Chondrocyte (in vitro differentiated cells): ENCODE measurements at places on chromosomes 3 and 15.
A peak's percentile ranks its signal among the peaks of the same experiment; 100 is the strongest.

- H3K36me3 ChIP-seq = no peaks in the 10 kb centered on the region
- H3K4me1 ChIP-seq = no peaks in the 10 kb centered on the region
- H3K4me3 ChIP-seq = no peak overlapping the region
- H3K27me3 ChIP-seq = peaks cover 32% of the 10 kb centered on the region
- no peak for DNase-seq
- no peak overlapping the region for H3K27ac ChIP-seq
These were observed 68.8 kb upstream of the PRR23E start for GRCh38 chr3:127124120-127124519.

GRCh38 chr3:56914646-56915045, 112.9 kb upstream of the ARHGEF3 start:
- no peaks in the 10 kb centered on the region for H3K4me1 ChIP-seq
- H3K4me3 ChIP-seq = no peak overlapping the region
- no peaks in the 10 kb centered on the region for H3K27me3 ChIP-seq
- H3K27ac ChIP-seq = no peak overlapping the region
- DNase-seq = no peak

GRCh38 chr15:85005746-85006145, 24.1 kb downstream of the PDE8A start:
- DNase-seq = no peak
- H3K27ac ChIP-seq = peak overlapping the region; percentile 1
- H3K27me3 ChIP-seq = no peaks in the 10 kb centered on the region
- no peaks in the 10 kb centered on the region for H3K36me3 ChIP-seq

- H3K4me1 ChIP-seq = peaks cover 2% of the 10 kb centered on the region
- H3K36me3 ChIP-seq = peaks cover 6% of the 10 kb centered on the region
- no peak overlapping the region for H3K27ac ChIP-seq
- no peak overlapping the region for H3K4me3 ChIP-seq
These were observed 14.3 kb downstream of the TPRG1 start for GRCh38 chr3:189186101-189186500.

DNA sequence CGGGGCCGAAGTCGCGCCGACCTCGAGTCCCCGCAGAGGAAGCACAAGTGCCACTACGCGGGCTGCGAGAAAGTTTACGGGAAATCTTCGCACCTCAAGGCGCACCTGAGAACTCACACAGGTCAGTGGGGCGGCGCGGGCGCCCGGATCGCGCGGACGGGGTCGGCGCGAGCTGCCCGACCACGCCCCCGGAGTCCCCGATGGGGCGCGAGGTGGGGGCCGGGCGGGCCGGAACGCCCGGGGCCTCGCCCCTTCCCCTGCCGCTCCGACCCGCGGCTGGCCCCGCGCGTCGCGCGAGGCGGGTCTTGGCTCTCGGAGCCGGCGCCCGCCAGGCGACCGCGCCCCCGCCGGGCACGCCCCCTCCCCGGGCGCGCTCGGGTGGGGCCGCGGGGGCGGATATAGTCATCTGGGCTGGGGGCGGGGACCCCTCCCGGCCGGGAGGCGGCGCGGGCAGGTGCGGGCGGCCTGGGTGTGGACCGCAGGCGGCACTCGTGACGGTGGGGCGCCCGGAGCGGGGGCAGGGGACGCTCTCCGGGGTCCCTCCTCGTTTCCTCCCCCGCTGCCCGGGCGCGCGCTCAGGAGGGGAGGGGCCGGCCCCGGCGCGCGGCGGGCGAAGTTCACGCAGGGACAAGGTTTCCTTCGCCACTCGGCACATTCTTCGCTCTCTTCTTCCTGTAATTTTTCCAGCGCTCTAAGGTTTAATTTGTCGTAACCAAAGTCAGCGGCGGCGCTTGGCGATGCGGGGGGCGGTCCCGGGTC, 1.2 kb downstream of the KLF13 start:
- H3K36me3 ChIP-seq = no peaks in the 10 kb centered on the region
- peaks cover 45% of the 10 kb centered on the region for H3K4me1 ChIP-seq
- DNase-seq = no peak
- H3K27ac ChIP-seq = peak overlapping the region; percentile 66
- peak overlapping the region; percentile 72 for H3K4me3 ChIP-seq

GRCh38 chr3:130946882-130947281, 53.0 kb downstream of the ATP2C1 start:
- peaks cover 23% of the 10 kb centered on the region for H3K36me3 ChIP-seq
- no peak overlapping the region for H3K27ac ChIP-seq
- H3K4me1 ChIP-seq = peaks cover 9% of the 10 kb centered on the region

- no peak overlapping the region for H3K27ac ChIP-seq
- H3K27me3 ChIP-seq = no peaks in the 10 kb centered on the region
- DNase-seq = no peak
- peaks cover 30% of the 10 kb centered on the region for H3K4me1 ChIP-seq
- no peaks in the 10 kb centered on the region for H3K36me3 ChIP-seq
These were observed 60.7 kb downstream of the GSK3B start for GRCh38 chr3:120033596-120033995.

- peaks cover 11% of the 10 kb centered on the region for H3K4me1 ChIP-seq
- H3K27ac ChIP-seq = no peak overlapping the region
- H3K27me3 ChIP-seq = no peaks in the 10 kb centered on the region
- no peaks in the 10 kb centered on the region for H3K36me3 ChIP-seq
- H3K4me3 ChIP-seq = no peak overlapping the region
These were observed 22.0 kb upstream of the DOCK3 start for GRCh38 chr3:50652709-50653108.
